IMR-90 (cell line): ENCODE measurements at places on chromosomes 16 and 17. TPM values are rescaled to one million over a fixed set of nuclear protein-coding genes. Genes with fewer than 3 reads are reported as not detected.

Gene TBC1D3B
- total RNA-seq: not detected in 2 replicates

Gene SDR42E2
- total RNA-seq: not detected in 2 replicates

GRCh38 chr16:68499006-68499405 is 40.1 kb upstream of the ZFP90 start:
- no peak for DNase-seq

GRCh38 chr16:82855471-82855870 is 228.7 kb downstream of the CDH13 start:
- DNase-seq: no peak

Gene CYGB
- 1.3 and 1.7 TPM in 2 replicates for total RNA-seq

GRCh38 chr16:1278477-1278876 is 22.6 kb downstream of the TPSD1 start:
- DNase-seq: no peak
